ENCODE measurements at places on chromosomes 2 and 18. TPM values are rescaled to one million over a fixed set of nuclear protein-coding genes. Genes with fewer than 3 reads are reported as not detected.

PPP4R1 gene
- 193 TPM for total RNA-seq

DNA sequence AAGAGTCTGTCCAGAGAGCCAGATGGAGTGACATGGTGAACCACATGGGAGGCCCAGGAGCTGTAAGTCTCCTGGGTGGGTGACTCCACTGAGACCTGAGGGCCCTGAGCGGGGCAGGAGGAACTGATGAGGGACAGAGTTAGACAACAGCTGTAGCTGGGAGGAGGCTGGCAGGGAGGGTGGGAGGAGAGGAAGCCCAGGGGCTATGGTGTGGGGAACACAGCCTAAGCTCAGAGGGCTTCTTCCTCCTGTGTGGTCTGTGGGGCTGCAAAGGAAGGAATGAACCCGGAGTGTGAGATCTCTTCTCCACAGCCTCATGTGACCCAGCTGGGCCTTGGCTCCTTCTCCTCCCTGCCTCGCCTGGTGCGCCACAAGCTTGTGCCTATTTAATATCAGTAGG lies 395.6 kb upstream of the HS6ST1 start:
- DNase-seq: no peak

GRCh38 chr2:114769991-114770390 lies 327.6 kb downstream of the DPP10 start:
- no peak for DNase-seq

- DNase-seq: no peak
Measured at GRCh38 chr2:15745907-15746702, 154.4 kb downstream of the DDX1 start.

Data from dermis blood vessel endothelial cell (primary cell).